Esophagus mucosa (tissue), 1 donor: ENCODE measurements at places on chromosomes 12 and 14.

DNA sequence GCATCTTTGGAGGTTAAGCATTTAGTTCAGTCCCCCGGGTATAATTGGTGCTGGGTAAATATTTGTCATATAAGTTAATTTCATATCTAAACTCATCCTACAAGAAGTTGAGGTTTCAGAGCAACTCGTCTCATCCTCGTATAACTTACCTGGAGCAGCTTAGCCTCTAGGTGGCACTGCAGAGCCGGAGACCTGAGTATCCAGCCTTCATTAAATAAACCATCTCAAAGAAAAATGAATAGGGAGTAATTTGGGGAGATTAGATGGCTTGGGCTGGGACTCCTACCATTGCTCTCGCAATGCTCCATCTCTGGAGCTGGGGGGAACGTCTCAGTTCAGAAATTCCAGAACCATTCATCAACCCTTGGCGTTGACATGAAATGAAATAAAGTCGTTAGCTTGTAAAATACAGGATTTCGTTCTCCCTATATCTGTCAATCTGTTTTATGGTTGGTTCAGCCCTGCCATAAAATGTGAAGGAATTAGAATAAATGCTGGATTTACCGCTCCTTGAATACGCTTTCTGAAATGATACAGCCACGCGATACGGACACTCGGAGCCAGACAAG lies 122.9 kb upstream of the TMEM132D start:
- ATAC-seq: peak; percentile 55

DNA sequence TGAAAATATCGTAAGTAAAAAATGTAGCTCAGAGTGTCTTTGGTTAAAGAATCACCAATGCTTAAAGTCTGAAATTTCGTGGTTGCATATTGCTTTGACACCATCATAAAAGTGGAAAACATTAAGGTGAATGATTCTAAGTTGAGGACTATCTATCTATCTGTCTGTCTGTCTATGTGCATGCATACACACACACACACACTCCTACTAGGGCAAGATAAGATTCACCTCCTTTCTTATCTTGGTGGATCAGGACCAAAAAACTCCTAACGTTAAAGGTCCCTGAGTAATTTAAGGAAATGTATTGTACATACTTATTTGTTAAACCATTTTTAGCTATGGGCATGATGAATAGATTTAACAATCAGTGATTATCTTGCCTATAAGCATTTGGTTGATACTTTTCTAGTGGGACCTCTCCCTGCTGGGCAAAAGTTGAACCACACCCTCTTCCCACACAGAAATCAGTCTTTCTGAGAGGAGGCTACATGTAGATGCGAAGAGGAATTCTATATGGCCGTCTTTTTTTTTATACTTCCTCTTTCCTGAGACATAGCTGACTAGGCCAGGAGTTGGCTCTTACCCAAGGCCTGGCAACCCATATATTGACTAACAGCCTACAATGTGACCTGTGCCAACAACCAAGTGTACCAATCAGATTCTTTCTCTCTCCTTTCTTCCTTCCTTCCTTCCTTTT lies 19.3 kb upstream of the LLPH start:
- ATAC-seq: peak; percentile 61

DNA sequence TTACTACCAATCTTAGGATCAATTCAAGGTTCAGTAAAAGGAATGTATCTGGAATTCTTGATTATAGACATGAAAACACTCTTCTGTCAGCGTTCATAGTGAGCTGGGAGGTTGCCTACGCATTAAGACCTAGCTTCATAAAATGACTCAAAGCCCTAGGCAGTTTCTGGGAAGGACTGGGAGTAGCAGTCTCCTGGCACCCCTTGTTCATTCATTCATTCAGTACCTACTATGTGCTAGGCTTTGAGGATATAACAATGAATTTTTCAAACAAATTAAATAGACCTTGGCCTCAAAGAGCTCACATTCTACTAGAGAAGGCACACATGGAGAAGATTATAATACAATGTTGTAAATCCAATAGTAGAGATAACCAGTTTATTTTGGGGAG lies 46.1 kb downstream of the MDM2 start:
- ATAC-seq: no peak

DNA sequence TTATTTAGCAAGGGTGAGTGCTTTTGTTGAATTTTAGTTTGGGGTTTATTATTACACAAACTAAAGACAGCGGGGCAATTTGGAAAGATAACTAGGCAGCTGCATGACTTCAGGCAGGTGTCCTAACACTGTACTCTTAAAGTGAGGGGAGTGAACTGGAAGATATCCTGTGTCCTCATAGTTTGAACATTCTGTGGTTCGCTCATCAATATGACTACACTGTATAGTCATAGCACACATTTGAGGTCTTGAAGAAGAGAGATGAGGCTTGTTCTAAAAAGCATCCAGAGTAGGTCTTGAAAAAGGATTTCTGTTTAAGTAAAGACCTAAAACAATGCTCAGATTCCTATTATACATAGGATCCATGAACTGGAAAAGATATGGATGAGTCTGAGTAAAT lies 1.7 kb upstream of the MAP3K9 start:
- ATAC-seq: no peak
